ENCODE measurements at places on chromosomes 3 and 15.
A peak's percentile ranks its signal among the peaks of the same experiment; 100 is the strongest.

DNA sequence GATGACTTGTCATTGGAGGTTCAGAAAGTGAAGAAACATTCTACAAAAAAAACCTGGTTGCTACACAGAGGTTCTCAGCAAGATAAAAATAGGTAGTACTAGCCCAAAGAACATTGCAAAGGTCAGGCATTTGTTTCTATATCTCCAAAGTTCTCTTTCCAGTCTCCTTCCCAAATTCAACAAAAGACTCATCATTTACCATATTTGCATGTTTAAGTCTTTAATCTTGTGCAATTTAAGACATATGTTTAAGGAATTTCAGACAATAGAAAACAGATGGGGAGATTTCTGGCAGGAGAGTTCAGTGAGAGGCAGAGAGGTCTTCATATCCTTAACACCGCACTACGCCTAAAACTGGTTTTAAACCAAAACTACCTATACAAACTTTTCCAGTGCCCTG, 173.8 kb upstream of the THBS1 start:
- no peak for DNase-seq

DNA sequence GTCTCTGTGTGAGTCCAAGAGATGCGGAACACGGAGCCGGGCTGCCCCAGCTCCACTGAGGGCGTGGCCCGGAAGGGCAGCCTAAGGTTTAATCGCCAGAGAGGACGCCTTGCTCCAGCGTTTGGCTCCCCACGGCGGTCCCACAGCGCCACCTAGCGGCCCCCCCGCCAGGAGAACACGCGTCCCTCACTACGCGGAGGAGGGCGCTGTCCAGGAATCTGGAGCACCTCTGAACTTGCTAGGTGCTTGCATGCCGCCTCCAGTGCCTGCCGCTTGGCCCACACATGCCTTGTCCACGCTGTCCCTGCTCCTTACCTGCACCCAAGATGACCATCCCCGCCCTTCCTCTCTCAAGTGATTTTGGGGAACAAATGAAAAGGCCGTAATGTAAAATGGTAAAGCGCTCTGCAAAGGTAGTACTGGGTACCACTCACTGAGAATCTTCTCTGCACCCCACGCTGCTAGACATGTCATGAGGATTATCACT, 14.4 kb upstream of the MRPS22 start:
- peak; percentile 75 for DNase-seq

GRCh38 chr3:2838546-2839157, 271.5 kb downstream of the IL5RA start:
- no peak for DNase-seq

- no peak for DNase-seq
Observed at GRCh38 chr3:148600440-148600839, 97.3 kb upstream of the AGTR1 start.

GRCh38 chr3:101588616-101589015, 14.6 kb downstream of the PCNP start:
- no peak for DNase-seq

- DNase-seq = no peak
Observed at GRCh38 chr3:47804577-47804976, 1.6 kb downstream of the DHX30 start.

- no peak for DNase-seq
Observed at GRCh38 chr3:69998759-69999139, 784 bp upstream of the SAMMSON start.

GRCh38 chr3:133208184-133208583, 170.0 kb downstream of the TMEM108 start:
- DNase-seq = no peak

DNA sequence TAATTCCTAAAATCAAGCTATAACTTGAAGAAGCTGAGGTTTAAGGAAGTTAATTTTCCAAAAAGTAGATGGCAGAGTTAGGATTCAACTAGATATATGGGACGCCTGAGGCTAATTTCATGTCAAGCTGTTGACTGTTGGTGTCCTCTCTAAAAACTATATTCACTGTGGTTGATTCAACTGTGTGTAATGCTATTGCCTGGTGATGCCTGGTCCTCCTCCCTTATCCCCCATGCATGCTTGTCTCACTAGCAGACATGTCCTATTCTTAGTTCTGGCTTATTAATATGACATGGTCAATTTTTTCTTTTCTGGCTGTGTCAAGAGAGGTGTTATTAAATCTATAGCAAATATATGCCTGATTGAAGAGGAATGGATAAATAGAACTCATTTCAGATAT, 156.1 kb downstream of the SPATA16 start:
- no peak for DNase-seq

DNA sequence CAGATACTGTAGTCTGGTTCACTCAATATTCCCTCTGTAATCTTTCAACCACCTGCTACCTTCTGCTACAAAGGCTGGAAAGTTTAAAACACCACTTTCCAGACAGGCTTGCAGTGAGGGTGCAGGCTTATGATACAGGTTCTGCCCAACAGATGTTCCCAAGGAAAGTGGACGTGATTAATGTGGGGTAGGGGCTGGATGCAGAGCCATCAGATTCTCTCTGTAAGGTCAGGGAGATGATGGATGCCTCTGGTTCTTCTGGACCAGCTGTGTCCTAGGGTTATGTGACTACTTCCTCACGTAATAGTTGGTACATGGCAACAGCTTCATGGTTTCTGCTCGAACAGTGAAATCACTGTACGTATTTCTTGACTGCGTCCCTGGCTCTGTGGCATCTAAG, 11.1 kb downstream of the GPR176 start:
- DNase-seq = no peak

- no peak for DNase-seq
Observed at GRCh38 chr3:12427551-12427950, 56.7 kb upstream of the TSEN2 start.

GRCh38 chr15:91627473-91628278, 225.8 kb upstream of the SLCO3A1 start:
- no peak for DNase-seq

DNA sequence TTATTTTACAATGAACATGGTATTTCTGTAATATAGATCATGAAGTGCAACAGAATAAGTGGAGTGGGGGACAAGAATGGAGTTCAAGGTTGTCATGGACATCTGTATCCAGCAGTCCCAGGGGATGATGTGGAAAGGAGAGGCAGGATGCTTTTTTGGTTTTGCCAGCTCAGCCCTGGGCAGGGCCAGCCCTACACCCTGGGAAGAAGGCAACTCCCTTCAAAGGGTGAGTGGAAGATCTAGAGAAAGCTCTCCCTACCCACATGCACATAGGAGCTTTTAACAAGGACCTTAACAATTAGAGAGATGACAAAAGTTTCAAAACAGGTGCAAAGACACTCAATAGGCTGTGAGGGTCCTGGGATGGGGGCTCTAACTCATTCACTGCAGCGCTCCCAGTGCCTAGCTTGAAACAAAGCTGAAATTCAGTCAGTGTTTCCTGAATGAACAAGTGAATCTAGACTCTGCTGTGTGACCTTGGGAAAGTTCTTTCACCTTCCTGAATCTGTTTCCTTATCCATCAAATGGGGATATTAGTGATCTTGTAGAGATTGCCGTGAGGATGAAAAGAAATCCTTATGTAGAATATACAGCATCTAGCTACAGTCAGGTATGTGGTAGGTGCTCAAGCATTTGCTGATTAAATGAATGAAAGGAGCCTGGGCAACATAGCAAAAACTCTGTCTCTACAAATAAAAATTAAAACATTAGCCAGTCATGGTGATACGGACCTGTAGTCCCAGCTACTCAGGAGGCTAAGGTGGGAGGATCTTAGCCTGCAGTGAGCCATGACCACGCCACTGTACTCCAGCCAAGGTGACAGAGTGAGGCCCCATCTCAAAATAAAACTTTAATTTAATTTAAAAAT, 14.3 kb downstream of the BHLHE40 start:
- DNase-seq = no peak

GRCh38 chr15:28124841-28125240, 25.7 kb upstream of the OCA2 start:
- DNase-seq = no peak

- no peak for DNase-seq
Observed at GRCh38 chr15:65032801-65033537, 3.5 kb upstream of the MTFMT start.

DNA sequence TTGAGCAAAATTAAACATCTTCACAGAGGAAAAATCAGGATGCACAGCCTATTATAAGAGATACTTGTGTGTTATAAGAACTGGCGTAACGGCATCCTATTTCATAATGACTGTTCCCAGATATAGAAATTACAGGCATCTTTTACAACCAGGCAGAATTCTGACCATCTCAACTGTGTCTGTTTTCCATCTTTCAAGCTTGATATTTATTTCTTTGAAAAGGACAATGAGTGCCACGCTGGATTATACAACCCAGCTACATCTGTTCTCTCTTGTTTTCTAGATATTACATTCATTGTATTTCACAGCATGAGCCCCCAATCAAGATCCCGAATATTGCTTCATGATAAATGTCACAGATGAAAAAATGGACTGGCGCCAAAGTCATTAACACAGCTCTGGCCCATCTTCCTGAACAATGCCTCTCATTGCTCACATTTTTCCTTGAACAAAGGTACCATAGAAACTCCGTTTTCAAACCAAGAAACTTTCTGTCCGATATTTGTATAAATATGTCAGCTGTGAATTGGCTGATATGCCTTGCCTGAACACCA, 420.6 kb downstream of the TBL1XR1 start:
- DNase-seq = no peak

DNA sequence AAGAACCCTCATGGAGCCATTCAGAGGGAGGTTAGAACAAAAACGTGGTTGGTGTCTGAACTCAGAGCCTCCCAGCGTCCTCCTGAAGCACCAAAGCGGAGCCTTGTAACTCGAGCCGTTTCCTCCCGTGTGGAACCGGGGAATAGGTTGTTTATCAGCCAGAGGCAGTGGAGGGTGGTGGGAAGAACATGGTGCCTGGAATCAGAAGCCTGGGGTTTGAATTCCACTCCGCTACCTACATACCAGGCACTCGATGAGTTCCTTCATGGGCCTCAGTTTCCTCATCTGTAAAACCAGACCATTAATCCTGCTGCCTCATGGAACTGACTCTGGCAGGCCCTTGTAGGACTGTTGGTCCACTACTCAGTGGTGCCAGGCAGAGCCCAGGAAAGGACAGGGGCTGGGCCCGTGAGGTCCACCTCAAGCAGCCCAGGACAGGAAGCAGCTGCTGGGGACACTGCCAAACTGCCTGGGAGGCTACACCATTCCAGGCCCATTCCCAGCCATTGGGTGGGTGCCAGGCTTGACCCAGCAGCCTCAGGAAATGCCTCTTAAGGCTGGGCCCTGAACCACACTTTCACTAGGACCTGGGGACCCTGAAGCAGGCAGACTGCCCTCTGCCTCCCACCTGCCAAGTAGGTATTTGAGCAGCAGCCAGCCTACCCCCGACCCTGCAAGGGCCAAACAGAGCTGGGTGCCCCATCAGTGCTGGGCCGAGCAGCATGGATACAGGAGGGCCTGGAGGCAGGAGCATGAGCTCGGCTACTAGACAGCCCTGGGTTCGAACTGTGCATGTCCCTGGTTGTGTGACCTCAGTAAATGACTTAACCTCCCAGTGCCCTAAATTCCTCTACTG, 33.4 kb downstream of the PRKCD start:
- peak; percentile 80 for DNase-seq

DNA sequence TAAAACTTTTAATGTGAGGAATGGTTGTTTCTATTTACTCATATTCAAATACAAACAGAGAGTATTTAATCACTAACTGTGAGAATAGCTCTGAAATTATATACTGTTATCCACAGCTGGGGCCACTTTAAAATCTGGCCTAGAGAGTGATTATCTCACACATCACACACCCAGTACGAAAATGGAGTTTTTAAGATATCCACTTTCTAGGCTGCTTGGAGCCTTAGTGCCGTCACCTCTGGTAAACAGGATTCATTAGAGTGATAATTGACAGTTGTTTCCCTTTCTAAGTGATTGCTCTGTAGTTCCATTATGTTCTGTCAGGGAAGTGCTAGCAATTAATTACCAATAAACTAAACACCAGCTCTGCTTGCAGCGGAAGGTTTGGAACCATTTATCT, 942.4 kb downstream of the FHIT start:
- no peak for DNase-seq

- DNase-seq = no peak
Observed at GRCh38 chr15:93168910-93169309, 79.9 kb upstream of the RGMA start.

DNA sequence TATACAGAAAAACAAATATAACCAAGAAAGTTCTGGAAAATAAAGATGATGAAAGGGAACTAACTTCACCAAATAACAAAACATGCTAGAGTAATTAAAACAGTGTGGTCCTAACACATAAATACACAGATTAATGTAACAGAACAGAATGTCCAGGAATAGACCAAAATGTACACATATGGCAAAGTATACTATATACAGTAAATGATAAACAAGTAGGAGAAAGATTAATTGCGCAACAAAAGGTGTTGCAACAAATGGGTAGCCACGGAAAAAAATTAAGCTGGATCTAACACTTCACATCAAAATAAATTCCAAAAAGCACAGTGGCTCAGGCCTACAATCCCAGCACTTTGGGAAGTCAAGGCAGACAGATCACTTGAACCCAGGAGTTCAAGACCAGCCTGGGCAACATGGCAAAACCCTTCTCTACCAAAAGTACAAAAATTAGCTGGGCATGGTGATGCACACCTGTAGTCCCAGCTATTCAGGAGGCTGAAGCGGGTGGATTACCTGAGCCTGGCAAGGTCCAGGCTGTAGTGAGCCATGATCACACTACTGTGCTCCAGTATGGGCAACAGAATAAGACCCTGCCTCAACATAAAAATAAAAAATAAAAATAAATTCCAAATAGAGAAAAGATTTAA, 19.8 kb downstream of the SCAP start:
- no peak for DNase-seq

DNA sequence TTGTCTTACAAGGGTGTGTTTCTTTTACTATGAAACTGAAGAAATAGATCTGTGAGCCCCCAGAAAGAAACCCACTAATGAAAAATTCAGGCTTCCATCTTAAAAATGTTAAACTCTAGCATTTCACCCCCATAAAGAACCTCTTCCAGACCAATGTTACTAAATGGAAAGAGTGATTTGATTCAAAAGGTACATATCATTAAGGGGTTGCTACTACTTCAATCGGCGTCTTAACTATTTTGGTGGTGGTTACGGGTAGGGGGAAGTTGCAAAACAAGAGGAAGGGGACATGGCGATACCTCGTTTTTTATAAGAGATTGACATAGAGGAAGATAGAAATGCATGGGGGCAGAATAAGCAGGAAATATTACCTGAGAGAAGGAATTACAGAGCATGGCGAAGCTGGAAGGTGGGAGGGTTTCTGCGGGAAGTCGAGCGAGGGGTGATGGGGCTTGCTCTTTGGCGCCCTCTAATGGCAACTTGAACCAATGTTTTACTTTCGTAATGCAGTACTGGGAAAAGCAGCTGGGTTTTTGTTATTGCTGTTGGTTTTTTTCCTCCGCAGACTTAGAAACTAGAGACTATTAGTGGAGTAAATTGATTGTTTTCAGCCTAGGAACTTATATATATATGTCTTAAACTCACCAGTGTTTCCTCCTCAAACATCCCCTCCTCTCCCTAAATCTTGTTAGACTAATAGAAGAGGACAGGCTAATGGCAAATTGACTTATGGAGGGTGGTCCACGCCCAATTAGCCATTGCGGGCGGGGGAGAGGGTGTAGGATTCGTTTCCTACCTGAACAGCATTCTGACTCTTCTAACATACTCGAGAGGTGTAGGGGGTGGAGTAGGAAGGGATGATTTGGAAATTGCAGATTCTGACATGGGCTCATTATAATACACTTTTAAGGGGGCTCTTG, 11.3 kb upstream of the SOX2 start:
- peak; percentile 73 for DNase-seq

All from renal cortex interstitium (tissue), 15 donors.